ENCODE measurements at places on chromosomes 2 and 18. TPM values are rescaled to one million over a fixed set of nuclear protein-coding genes. Genes with fewer than 3 reads are reported as not detected.

GRCh38 chr2:62352031-62352430 is 154.0 kb downstream of the TMEM17 start:
- H3K27me3 ChIP-seq = no peaks in the 10 kb centered on the region
- H3K27ac ChIP-seq = no peak overlapping the region
- no peaks in the 10 kb centered on the region for H3K36me3 ChIP-seq
- DNase-seq = no peak
- H3K4me3 ChIP-seq = no peak overlapping the region

GRCh38 chr2:179417436-179417949 is 152.9 kb upstream of the SESTD1 start:
- H3K36me3 ChIP-seq = no peaks in the 10 kb centered on the region
- peaks cover 4% of the 10 kb centered on the region for H3K27me3 ChIP-seq
- no peaks in the 10 kb centered on the region for H3K4me1 ChIP-seq
- no peak for DNase-seq
- H3K27ac ChIP-seq = no peak overlapping the region

DNA sequence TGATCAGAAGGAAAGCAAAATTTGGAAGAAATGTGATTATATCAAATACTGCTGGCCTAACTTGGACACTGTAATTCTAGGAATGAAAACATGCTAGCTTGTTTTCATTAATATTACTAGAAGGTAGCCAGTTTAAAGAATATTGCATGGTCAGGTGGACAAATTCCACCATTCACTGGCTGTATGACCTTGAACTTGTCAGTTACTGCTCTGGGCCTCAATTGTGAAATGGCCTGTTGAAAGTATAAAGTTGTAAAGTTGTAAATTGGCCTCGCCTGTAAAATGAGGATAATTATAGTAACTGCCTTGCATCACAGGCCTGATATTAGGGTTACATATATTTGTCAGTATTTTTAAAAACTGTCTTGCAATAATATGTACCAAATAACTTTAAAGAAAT is 398.4 kb upstream of the CHST9 start:
- DNase-seq = no peak
- no peak overlapping the region for H3K4me3 ChIP-seq
- H3K27me3 ChIP-seq = no peaks in the 10 kb centered on the region

- no peak overlapping the region for H3K27ac ChIP-seq
- no peak overlapping the region for H3K4me3 ChIP-seq
- H3K27me3 ChIP-seq = peaks cover 1% of the 10 kb centered on the region
- DNase-seq = no peak
- no peaks in the 10 kb centered on the region for H3K36me3 ChIP-seq
Observed at GRCh38 chr2:1569879-1570450, 156.7 kb downstream of the TPO start.

GRCh38 chr18:34801774-34802173 is 91.7 kb downstream of the DTNA start:
- no peaks in the 10 kb centered on the region for H3K4me1 ChIP-seq
- H3K27ac ChIP-seq = no peak overlapping the region
- DNase-seq = no peak
- H3K27me3 ChIP-seq = peaks cover 5% of the 10 kb centered on the region
- no peaks in the 10 kb centered on the region for H3K36me3 ChIP-seq

DNA sequence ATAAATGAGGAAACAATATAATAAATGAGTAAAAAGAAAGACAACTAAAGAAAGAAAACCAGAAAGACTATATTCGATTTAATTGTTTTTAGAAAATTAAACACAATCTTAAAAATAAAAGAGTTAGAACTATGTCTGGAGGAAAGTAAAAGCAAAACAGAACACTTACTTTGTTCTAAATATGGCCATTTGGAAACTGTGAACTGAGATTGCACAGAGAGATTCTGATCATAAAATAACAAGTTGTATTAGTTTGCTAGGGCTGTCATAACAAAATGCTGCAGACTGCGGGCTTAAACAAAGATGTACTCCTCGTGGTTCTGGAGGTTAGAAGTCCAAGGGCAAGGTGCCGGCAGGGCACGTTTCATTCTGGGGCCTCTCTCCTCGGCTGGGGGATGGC is 128.1 kb upstream of the AQP4 start:
- no peaks in the 10 kb centered on the region for H3K27me3 ChIP-seq
- H3K4me1 ChIP-seq = no peaks in the 10 kb centered on the region
- no peak overlapping the region for H3K4me3 ChIP-seq
- no peaks in the 10 kb centered on the region for H3K36me3 ChIP-seq

- no peak overlapping the region for H3K27ac ChIP-seq
- no peaks in the 10 kb centered on the region for H3K4me1 ChIP-seq
- no peaks in the 10 kb centered on the region for H3K36me3 ChIP-seq
- no peak overlapping the region for H3K4me3 ChIP-seq
- no peak for DNase-seq
Observed at GRCh38 chr2:237806334-237806733, 7.8 kb downstream of the RBM44 start.

The DPP4 gene
- total RNA-seq = 126 TPM

The LYPD6B gene
- total RNA-seq = 0.20 TPM

Data from activated CD4-positive, alpha-beta memory T cell treated with anti-CD3 and anti-CD28 coated beads, Interleukin-2, amount 10 ng/mL, durations not matched to agents 7 days and 5 days (primary cell).